SK-N-SH treated with all-trans-retinoic acid at 6 μM for 48 hours (cell line): ENCODE measurements at places on chromosomes 3 and 15.

DNA sequence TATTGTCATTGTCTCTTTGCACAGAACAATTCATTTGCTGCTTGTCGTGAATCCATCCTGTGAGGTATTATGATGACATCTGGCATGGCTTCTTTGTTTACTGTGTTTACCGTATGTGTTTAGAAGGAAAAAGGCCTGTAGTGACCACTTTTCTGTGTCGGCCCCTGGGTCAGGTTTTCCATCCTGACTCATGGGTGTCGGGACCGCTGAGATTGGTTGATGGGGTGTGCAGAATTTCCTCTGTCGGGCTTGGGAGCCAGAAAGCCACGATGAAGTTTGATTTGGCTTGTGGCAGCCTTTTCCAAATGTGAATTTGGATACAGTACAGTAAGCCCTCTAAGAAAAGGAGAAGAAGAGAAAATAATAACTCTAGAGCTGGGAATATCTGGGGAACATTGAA is 113.5 kb downstream of the FNDC3B start:
- peak; percentile 30 for ATAC-seq

- ATAC-seq, result no peak
Observed at GRCh38 chr3:154660811-154661210, 230.8 kb upstream of the GPR149 start.

DNA sequence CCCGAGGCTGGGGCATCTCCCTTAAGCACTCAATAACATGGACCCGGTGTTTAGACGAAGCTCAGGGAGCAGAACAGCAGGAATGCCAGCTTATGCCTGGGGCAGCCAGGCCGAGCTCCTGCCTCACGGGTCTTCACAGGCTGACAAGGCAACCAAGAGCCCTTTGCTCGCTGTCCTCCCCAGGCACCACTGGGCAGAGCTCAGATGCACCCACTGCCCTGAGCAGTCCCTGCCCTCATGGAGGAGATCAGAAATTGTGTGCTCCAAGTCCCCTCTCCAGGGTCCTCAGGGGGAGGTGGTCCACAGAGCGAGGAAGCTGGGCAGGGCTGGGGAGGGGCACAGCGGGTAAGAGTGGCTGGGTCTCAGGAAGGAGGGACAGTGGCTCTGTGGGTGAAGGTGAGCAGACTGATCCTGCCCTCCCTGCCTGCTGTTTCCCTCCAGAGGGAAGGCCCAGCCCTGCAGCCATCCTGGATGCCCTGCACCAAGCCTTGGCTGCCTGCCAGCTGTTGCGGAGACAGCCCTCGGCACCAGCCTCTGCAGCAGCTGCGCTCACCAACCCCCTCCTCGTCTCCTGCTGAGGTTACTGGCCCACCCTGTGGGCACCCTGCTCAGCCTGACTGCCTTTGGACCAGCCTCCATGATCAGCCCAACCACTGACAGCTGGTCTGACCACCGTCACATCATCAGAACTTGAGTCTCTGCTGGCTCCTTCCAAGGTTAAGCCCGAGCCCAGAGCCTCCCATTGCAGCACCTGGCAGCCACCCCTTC is 21.1 kb upstream of the GP9 start:
- peak; percentile 57 for ATAC-seq

- ATAC-seq, result no peak
Observed at GRCh38 chr3:18010001-18010400, 267.6 kb upstream of the TBC1D5 start.

GRCh38 chr15:89836267-89837133 is 21.8 kb upstream of the ANPEP start:
- peak; percentile 95 for ATAC-seq

- ATAC-seq, result no peak
Observed at GRCh38 chr15:88166082-88166993, 90.2 kb downstream of the NTRK3 start.

DNA sequence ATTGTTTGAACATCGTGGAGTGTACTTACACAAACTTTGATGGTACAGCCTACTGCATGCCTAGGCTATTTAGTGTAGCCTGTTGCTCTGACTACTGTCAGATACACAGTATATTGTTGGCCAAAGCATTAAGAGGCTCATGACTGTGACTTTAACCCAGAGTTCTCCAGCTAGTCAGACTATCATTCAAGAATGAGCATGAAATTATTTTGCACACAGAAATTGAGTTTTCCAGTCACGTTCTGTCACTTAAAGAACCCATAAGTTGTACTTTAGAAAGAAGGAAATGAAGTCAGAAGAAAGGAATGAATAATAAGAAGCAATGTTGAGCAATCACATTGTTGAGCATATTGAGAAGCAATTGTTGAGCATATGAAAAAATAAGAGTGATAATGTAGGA is 37.6 kb upstream of the SLC22A13 start:
- peak; percentile 71 for ATAC-seq
